Left colon (tissue), 2 donors: ENCODE measurements at places on chromosomes 5 and 9.

- no peak for DNase-seq
These were observed 3.2 kb downstream of the TEX48 start for GRCh38 chr9:114678795-114679194.

DNA sequence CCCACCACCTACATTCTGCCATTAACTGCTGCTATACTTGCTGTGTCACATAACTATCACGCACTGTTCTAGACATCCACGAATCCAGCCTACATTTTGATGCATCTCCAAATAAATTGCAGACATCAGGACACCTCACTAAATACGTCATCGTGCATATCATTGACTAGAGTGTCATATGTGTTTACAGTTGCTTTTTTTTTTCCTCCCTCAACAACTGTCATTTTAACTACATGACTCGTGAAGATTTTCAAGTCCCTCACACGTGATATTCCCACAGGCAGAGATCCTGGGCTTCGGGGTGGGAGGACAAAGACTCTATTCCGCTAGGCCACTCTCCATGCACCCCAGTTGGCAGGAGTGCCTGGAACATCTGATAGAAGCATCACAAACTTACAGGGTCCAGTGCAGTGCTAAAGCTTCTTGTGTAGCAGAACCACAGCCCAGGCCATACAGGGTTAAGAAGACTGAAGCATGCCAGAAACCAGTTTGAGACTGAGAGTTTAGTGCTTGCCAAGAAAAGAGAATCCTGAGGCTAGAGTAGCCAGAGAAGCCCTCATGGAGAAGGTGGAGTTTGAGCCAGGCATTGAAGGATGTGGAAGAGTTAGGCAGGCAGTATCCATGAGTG lies 1.1 kb downstream of the PCYOX1L start:
- DNase-seq: no peak

DNA sequence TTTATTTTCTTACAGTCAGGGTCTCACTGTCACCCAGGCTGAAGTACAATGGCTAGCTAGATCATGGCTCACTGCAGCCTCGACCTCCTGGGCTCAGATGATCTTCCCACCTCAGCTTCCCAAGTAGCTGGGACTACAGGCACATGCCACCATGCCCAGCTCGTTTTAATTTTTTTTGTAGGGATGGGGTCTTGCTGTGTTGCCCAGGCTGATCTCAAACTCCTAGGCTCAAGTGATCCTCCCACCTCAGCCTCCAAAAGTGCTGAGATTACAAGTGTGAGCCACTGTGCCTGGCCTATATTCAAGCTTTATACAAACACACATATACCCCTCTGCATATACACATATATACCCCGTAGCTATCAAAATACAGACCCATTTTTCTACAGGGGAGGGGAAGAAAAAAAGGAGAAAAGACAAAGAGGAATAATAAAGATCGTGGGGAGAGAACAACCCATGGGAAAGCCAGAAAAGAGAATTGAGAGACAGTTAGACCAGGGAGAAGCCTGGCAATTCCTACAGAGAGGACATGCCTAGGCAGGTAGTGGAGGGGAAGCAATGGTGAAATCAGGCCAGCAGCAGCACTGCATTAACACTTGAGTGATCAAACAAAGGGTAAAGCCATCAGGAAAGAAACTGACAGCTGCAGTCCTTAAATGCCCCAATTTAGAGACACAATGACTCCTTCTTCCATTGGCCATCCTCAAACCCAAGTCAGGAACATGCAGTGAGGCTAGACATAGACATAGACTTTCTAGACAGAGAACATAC lies 102.7 kb downstream of the EFNA5 start:
- no peak for DNase-seq

DNA sequence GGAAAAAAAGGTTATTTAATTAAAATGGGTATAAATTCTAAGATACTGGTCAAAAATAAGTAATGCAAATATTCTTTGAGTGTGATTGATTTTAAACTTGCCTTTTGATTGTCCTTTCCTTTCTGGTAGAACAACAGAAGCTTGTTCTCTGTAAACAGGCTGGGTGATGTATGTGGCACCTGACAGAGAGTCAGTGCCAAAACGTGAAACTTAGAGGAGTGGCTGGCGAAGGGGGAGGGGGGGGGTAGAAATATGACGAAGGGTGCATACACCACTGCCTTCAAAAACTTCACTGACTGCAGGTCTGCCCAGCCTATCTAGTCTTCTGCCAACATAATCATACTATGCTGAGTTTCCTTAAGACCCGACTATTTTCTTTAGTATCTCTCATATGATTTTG lies 629.8 kb upstream of the SEMA6A start:
- no peak for DNase-seq

DNA sequence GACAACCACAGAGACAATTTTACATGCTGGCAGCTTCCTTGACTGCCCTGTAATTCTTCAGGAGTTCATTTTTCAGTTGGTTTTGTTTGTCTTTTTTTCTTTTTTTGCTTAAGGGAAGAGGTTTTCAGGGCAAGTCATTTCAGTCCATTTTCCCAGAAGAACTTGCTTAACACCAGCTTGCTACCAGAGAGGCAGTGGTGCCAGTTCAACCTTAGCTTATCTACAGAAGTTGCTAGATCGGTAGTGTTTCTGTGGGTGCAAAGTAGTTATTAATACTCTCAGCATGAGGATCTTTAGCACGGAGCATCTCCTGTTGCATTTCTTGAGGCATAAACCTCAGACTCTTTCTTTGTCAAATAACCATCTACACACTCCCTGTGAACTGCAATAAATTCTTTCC lies 1.1 kb downstream of the SPEF2 start:
- DNase-seq: no peak

DNA sequence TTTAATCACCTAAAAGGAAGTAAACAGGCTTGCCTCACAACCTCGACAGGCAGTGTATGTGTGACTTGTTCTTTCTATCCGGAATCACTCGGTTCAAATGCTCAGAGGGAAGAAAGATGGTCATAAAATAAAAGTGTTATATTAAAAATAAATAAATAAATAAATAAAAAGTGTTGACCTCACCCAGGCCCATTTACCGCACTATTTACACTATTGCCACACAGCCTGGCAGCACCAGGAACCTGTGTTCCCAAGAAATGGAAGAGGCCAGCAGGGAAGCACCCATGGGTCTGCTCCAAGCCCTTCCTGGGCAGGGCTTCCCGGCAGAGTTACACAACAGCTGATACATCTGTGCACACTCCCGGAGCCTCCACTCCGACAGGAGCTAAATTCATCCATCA lies 127.9 kb downstream of the EFNA5 start:
- DNase-seq: peak; percentile 19

GRCh38 chr5:17443333-17444130 lies 54.5 kb upstream of the TAF11L2 start:
- no peak for DNase-seq

- DNase-seq: no peak
These were observed 77.8 kb upstream of the RAPGEF1 start for GRCh38 chr9:131817627-131818026.

- DNase-seq: no peak
These were observed 777.1 kb downstream of the CDH18 start for GRCh38 chr5:19210886-19211285.

- no peak for DNase-seq
These were observed 107.6 kb downstream of the ADRB2 start for GRCh38 chr5:148933903-148934432.

GRCh38 chr9:135864447-135865049 lies 42.8 kb downstream of the CAMSAP1 start:
- no peak for DNase-seq

DNA sequence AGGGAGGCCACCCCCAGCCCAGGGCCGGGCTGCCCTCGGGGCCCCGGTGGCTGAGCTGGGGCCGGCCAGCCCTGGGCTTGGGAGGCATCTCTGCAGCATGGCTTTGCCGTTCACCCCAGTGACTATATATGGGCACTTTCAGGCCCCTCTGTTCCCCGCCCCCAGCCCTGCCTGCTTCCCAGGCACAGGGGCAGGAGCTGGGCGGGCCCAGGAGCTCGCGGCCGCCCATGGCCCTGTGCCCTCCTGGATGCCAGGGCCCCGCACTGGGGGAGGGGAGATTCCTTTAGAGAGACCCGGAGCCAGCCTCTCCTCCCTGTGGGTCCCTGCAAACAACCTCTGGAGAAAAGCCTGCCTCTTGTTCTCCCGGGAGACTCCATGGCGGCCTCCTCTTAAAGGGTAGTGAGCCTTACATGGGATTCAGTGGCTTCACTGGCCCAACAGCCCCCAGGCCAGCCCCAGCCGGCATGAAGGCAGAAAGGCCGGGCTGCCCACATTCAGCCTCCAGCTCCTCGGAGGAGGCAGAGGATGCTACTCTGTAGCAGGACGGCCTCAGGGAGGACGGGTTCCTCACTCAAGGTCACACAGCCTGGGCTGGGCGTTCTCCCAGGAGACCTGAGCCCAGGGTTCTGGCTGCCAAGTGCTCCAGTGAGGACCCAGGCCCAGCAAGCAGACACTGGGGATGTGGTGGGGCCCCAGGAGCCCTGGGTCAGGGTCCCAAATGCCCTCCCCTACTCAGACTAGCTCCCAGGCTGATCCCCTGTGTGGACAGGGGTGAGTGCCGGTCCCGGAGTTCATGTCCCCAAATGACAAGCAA lies 4.1 kb downstream of the NACC2 start:
- DNase-seq: peak; percentile 73

DNA sequence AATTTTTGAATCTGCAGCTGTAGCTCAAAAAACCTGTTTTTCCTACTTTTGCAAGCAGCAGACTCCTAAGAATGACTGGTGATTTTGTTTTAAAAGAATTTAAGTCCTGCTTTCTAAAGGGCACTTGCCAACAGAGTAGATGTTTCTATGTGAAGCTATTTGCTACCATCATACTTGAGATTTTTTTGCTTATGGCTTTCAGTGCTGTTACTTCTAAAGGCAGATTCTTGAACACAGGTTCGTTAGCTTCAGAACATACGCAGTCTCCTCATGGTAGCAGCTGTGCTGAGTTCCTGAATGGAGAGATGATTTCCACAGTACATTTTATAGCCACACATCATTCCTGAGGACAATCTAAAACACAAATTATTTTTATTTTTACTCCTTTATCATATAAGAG lies 24.4 kb upstream of the ELL2 start:
- no peak for DNase-seq

DNA sequence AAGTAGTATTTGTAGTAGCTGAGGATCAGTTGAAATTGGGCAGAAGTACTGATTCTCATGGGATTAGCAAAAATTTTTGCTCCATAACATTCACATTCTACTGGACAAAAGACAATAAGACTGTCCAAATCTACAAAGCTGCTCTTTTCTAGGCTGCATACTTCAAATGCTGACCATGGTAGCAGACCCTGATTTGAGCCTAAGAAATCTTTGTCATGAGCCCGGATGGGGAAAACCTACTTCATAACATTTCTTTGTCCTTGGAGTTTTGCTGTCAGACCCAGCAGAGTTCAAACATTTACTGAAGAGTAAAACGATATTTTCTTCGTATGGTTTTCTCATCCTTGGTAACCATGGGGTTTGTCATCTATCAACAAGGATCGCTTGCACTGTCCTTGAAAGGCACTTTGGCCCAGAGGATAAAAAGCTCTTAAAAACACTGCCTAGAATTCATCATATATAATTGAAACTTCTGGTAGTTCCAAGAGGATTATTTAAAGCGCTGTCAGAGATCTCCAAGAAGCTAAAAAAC lies 216.9 kb downstream of the CAVIN4 start:
- DNase-seq: no peak

GRCh38 chr5:124708086-124708485 lies 38.4 kb downstream of the ZNF608 start:
- DNase-seq: no peak

DNA sequence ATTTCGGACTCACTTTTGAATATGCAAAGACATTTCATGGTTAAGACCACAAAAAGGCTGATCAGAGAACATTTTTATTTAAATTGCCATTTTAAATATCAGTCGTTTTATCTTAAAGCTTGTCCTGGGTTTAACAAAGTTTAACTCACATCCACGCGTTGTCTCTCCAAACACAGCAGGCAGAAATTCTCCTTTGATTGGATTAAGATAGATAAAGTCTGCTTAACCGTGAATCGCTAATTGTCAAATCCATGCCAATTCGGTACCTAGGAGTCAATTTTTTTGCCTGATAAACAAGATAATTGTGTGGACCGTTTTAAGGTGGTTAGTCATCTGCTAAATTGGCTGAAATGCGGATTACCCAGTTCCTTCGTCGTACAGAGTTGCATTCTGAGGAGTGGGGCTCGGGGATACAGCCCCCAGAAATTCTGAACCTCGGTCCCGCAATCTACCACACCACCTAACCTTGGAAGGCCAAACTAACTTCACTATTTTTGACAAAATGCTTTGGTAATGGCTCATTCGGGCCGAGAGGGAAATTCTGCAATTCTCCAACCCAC lies 665 bp upstream of the BTF3 start:
- no peak for DNase-seq

- DNase-seq: no peak
These were observed 15.7 kb downstream of the NFX1 start for GRCh38 chr9:33306037-33306436.

DNA sequence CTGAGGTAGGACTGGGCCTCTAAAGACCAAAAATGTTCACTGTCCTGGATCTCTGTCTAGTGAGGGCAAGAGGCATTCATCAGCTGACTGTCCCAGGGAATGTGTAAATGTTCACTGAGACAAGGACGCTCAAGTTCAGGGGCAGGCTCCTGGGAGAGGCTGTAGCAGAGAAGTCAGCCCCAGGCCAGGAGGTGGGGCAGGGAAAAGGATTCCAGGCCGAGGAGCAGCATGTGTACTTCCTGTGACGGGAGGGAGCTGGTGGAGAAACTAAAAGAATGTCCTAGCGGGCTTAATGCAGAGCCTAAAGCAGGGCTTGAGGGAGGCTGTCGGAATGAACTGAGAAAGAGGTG lies 205.8 kb downstream of the GABBR2 start:
- DNase-seq: no peak

- DNase-seq: peak; percentile 69
These were observed 232.1 kb downstream of the SH3GL2 start for GRCh38 chr9:17810728-17811571.

GRCh38 chr5:128706269-128706668 lies 168.2 kb upstream of the FBN2 start:
- no peak for DNase-seq

- DNase-seq: no peak
These were observed 61.2 kb downstream of the ELL2 start for GRCh38 chr5:95900383-95900958.

- DNase-seq: peak; percentile 54
These were observed 28.0 kb upstream of the TXN start for GRCh38 chr9:110284211-110284844.

GRCh38 chr5:149497357-149497756 lies 53.9 kb downstream of the CSNK1A1 start:
- DNase-seq: no peak

DNA sequence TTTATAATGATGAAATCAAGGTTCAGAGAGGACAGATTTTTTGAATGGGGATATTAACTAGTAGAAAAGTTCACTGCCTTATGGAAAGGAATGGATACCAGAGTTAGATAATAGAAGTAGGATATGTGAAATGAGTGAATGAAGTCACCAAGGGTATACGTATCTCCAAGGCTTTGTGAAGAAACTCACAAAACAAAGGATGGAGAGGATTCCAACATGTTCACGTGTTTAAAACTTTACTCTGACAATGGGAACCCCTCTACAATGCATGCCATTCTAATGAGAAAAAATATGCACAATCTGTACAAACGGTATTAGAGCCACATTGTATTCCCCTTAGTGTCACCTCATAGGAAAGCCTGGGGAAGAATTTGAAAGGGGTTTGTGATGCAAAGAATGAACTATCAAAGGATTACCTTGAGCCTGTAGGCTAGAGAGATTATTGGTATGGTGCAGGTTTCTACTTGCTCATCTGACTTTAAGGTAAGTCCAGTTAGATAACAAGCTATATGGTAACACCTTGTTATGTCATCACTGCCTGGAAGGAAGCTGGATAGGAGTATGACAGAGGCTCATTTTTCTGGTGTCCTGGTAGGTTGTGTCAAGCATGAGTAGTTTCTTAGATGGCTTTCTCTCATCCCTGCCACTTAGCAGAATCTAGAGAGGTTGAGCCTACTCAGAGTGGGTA lies 250.3 kb upstream of the SEMA6A start:
- no peak for DNase-seq
